Right ventricle myocardium inferior (tissue), 1 donor: ENCODE measurements at places on chromosomes 3 and 15. TPM values are rescaled to one million over a fixed set of nuclear protein-coding genes. Genes with fewer than 3 reads are reported as not detected.

GRCh38 chr15:49199666-49200065 lies 29.6 kb downstream of the GALK2 start:
- DNase-seq, result no peak

- no peak for DNase-seq
Measured at GRCh38 chr3:23756206-23756840, 49.4 kb upstream of the UBE2E1 start.

DNA sequence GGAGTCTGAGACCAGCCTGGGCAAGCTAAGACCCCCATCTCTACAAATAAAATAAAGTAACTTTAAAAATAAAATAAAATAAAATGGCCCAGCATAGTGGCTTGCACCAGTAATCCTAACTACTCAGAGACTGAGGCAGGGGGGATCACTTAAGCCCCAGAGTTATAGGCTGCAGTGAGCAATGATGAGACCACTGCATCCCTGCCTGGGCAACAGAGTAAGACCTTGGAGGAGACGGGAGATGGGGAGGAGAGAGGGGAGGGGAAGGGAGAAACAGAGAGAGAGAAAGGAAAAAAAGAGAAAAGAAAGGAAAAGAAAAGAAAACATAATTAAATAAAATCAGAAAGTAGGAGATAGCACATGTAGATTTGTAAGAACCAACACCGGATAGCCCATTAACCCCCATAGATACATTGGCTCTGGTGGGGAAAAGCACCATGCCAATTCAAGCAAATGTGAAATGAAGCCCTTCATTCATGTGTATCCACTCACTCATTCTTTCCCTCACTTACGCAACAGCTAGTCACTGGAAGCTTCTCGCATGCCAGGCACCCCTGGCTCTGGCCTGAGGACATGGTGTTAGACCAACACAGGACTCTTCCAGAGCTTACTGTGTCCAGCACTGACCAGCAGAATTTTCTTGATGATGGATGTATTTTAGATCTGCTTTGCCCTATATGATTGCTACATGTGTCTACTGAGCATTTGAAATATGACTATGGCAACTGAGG lies 183.2 kb downstream of the MAGI1 start:
- no peak for DNase-seq

- no peak for DNase-seq
Measured at GRCh38 chr3:194312743-194313281, 38.3 kb downstream of the CPN2 start.

GRCh38 chr3:80190051-80190450 lies 422.3 kb upstream of the ROBO1 start:
- DNase-seq, result no peak

DNA sequence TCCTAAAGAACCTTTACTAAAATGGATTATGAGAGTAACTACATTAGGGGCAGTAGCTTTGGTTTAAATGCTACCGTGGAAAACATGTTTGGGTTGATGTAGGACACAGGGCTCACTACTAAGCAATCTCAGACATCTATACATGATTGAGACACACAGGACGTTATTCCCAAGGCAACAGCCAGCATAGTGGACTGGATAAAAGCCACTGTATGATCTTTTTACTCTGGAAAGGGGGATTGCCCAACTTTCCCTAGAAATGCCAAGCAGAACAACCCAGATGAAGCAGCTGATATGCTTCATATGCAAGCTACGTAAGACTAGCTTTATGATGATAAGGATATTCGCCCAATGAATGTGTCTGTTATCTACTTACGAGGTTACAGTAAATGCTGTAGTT lies 144.6 kb downstream of the MYO9A start:
- DNase-seq, result no peak

DNA sequence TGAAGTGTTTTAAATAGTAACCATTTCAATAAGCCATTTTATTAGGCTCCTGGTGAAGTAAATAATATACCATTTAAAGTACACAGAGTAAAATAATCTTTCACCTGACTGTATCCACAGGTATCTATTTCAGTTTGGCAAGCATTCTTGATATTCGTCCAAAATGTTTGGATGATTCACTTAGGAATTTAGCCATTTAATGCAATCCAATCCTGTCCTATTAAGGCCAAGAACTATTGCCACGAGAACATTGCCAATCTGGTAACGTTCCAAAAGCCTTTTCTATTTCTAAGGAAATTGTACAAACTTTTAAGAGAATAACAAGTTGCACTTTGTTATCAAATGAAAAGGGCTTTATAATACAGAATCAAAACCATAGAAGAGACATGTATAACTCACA lies 209.8 kb upstream of the THRB start:
- DNase-seq, result no peak

DNA sequence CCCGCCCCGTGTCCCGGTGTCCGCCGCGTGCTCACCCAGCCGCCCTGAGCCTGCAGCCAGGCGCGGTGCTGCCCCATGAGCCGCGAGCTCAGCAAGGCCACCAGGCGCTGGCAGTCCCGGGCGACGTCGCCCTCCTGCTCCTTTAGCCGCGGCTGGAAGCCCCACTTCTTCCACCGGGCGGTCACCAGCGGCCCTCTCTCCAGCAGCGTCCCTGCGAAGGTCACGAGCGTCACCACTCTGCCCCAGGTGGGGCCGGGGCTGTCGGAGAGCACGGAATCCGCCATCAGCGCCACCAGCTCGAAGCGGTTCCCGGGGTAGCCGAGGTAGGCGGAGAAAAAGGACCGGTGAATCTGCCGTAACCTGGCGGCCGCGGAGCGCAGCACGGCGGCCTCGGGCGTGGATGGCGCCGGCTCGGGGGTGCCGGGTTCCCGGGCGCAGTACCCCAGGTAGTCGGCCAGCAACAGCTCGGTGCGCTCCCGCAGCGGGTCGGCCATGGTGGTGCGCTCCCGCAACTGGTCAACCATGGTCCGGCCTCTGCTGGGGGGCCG lies 298 bp downstream of the BCL2L10 start:
- DNase-seq, result no peak

DNA sequence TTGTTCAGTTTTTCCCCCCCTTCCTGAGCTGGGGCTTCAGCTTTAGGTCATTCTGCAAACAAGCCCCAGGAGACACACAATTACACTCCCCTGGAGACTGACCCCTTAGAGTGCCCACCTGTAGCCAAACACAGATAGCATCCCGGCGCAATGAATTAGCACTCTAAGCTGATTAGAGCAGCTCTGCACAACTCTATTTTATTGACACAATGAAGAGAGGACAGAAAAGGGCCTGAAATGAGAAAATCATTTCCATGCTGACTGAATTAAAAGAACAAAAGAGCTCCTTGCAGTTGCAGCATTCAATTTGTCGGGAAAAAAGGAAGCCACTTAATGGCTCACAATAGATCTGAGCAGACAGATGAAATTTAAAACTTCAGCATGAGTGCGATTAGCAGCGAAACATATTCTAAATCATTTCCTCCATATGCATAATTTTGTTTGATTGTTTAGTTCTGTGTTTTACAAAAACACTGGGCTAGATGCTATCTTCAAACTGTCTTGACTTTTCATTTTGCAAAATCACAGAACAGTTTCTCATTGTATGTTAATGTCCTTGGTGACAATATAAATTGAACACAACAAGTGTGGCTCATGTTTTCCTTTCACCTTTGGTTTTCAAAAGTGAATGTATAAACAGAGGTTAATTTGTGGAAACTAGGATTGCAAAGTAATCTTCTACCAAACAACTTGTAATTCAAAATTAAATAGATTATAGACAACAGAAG lies 308.6 kb downstream of the MECOM start:
- DNase-seq, result no peak

- DNase-seq, result no peak
Measured at GRCh38 chr15:65824031-65824743, 32.1 kb upstream of the DENND4A start.

DNA sequence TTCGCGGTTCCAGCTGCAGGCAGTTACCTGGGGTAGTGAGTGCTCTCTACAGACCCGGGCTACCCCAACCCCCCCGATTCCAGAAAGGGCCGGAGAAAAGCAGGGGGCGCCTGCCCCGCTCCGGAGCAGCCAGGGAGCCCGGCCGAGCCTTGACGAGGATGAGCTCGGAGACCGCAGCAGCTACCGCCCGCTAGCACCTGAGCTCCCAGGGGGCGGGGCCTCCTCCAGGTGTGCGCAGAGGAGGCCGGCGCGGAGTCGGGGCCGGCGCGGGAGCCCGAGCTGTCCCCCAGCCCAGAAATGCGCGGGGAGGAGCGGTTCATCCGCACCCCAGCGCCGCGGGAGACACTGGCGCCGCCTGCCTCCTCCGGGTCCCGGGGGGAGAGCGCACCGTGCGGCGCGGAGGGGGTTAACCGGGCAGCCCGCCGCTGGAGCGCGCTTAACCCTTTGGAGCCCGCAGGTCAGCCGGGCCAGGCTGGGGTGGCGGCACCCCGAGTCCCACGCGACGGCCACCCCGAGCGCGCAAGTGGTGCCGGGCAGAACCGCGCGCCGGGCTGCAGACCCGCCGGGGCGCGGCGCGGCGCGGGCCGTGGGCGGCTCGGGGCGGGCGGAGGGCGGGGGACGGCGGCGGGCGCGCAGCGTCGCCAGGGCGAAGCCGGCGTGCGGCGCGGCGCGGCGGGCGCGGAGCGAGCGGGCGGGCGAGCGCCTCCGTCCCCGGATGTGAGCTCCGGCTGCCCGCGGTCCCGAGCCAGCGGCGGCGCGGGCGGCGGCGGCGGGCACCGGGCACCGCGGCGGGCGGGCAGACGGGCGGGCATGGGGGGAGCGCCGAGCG lies at the start of gene CACNA1D:
Gene CACNA1D (plus strand): TSS at position 649 of the 829 bp plus-strand sequence. CDS start 556 bp downstream, outside the sequence.
- no peak for DNase-seq

- no peak for DNase-seq
Measured at GRCh38 chr3:116034086-116034485, 410.8 kb downstream of the GAP43 start.

DNA sequence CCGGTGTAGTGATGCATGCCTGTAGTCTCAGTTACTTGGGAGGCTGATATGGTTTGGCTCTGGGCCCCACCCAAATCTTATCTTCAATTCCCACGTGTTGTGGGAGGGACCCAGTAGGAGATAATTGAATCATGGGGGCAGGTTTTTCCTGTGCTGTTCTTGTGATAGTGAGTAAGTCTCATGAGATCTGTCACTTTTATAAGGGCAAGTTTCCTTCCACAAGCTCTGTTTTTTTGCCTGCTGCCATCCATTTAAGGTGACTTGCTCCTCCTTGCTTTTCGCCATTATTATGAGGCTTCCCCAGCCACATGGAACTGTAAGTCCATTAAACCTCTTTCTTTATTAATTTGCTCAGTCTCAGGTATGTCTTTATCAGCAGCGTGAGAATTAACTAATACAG lies 566.7 kb upstream of the NECTIN3 start:
- DNase-seq, result no peak

- no peak for DNase-seq
Measured at GRCh38 chr15:63596676-63597037, 530 bp upstream of the FBXL22 start.

DNA sequence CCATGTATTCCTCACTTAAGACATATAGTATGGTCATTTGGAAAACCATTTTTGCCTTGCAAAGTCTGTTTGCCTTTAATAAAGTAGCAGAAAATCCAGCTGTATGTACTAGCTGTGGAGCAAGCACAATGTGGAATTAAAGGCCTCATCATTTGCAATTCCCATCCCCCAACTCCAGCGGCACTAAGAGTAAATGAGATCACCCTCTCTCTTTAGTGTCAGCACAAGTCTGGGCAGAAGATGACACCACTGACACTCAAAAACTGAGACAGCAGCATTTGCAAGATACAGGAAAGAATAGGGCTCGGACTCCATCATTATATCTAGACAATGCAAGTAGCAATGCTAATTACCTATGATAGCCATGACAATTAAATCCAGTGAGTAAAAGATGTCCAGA lies 24.7 kb upstream of the DYNC1LI1 start:
- no peak for DNase-seq

DNA sequence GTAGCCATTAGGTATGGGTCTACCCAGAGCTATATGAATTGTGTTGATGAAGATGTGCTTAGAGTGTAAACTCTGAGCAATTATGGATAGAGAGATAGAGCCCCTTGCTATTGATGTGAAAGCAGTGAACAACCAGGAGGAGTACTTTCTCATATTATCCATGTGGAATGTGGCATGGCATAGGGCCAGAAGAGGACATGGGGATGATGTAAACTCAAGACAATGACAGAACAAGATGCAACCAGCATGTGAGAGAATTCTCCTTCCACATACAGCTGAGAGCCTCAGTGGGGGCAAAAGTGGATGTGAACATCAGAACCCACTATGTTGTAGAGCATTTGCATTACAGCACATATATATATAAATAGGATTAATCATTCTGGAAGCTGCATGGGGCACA lies 36.4 kb upstream of the BNC1 start:
- DNase-seq, result no peak

DNA sequence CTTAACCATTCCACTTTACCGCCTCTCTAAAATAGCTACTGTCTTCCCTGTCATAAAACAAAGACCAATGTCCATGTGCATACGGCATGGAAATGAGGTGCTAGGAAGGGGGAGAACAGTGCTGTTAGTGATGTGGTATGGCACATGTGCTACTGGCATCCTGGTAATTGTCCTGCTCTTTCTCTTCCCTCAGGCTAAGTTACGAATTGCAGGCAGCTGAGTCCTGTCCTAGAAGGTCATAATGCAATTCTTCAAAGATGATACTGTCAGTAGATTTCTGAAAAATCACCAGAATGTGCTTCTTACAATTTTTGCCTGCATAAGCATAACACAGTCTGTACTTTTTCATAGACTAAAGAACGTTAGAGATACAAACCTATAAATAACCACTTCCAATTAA lies 216.8 kb downstream of the RSL24D1 start:
- no peak for DNase-seq

- DNase-seq, result no peak
Measured at GRCh38 chr3:66224220-66224619, 3.4 kb downstream of the SLC25A26 start.

- no peak for DNase-seq
Measured at GRCh38 chr3:41710646-41711388, 251.1 kb downstream of the ULK4 start.

LYZL4 gene
- not detected for total RNA-seq

ATP13A5 gene
- total RNA-seq, result not detected

ZNF774 gene
- total RNA-seq, result 4.6 TPM

DNAH12 gene
- not detected for total RNA-seq

AQR gene
- 10.1 TPM for total RNA-seq

OXSR1 gene
- total RNA-seq, result 24.6 TPM

KBTBD13 gene
- 8.4 TPM for total RNA-seq
